ENCODE measurements at places on chromosomes 3 and 15.

DNA sequence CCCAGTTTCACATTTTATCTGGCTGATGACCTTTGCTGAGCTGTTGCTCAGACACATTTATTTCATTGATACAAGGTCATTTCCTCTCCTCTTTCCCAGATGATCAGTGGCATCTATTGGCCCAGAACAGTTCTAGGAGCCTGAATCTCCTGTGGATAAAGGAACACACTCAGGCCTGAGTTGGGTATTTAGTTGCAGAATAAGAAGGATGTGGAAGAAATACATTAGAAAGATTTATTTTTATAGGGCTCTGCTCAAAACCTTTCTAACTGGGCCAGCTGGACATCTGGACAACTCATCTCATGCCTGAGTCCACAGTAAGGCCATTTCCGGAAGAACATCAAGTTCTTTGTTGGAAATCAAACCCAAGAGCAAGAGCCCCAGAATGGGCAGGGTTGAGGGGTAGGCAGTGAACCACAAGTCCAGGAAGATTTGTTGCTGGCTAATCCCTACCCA, 19.7 kb upstream of the MFGE8 start:
- no peak for DNase-seq

DNA sequence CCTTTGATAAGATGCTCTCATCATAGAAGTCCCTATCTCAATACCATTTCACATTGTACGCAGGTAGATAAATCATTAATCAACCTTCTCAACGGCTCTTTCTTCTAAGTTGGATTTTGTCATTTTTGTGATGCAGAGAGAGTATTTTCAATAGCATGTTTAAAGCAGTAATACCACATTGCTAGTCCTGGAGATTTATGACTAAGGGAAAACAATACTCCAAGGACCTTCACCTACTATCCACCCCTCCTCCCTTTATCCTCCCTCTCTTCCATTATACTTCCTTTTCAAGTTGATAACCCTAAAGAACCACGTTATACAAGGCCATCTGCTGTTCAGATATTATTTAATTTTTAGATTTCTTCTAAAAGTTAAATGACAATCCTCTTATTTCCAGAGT, 65.3 kb upstream of the CHMP2B start:
- no peak for DNase-seq

GRCh38 chr15:50224606-50225005, 40.9 kb downstream of the HDC start:
- no peak for DNase-seq

DNA sequence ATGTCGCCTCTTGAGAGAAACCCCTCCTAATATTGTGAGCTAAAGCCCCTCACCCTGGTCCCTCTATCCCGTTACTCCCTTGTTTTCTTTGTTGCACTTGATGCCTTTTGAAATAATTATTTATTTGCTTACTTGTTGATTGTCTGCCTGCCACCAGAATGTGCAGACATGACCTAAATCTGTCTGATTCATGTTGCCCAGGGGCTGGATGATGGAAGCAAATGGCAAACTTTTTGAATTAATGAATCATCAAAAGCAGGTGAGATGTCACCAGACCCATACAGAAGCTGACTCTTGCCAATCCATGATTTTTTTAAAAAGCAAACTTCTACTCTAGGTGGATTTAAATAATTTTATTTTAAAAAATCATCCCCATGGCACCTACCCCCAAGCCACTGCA, 49.3 kb downstream of the GRIP2 start:
- no peak for DNase-seq

- no peak for DNase-seq
Observed at GRCh38 chr3:44011680-44012079, 230.0 kb upstream of the TOPAZ1 start.

DNA sequence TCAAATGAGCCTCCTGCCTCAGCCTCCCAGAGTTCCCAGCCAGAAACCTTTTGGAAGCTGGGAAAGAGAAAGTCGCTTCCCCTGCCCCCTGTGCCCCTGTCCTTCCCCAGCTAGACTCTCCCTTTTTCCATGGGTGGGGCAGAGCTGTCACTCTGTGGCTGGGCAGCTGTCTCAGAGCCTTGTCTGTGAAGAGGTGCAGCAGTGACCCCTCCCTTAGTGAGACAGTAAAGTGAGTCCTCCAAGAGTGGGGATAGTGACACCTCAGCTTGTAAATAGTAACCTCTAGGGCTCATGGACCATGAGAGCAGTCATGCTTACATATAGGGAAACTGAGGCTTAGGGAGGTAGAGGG, 76.3 kb downstream of the SMAD6 start:
- no peak for DNase-seq

DNA sequence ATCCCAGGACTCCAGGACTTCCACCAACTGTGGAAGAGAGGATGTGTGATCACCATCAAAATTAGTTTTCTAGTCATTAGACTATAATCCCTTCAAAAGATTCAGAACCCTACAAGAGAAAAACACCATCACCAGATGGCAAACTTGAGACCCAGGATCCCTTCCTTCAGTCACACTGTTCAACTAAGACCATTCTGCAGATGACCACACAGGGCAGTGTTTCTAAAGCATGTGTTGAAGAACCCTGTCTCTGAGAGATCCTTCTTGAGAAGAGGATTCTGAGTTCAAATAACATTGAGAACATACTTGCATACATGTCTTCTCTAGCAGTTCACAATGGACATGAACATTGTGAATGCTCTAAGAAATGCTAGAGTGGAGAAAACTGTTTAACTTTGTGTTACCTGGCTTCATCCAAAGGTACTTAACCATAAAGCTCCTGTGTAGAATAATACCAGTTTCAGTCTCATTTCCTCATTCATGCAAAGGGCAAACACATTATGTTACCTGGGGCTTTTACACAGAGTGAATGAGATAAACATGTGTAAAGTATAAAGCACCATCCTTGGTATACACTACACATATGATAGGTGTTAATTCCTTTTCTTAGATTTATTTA, 2.4 kb upstream of the ADGRG7 start:
- DNase-seq, result no peak

- DNase-seq, result no peak
Observed at GRCh38 chr3:83662381-83662960, 1296.3 kb upstream of the CADM2 start.

DNA sequence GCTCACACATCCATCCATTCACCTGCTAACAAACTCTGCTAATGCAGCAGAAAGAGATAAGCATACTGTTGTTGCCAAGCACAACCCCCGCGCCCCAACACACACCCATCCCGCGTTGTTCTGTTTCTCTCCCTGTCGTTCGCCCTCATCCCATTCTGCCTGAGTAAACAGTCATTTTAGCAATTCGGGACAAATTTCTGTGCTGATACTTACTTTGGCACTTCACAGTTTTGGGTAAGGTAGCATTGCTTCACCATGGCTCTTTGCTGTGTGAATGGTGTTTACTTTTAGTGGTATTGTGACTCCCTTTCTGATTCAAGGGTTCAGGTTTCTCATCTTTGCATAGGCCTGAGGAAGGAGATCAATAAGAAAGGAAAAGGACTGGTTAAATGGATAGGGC, 149.7 kb downstream of the AKAP13 start:
- DNase-seq, result no peak

GRCh38 chr3:39065197-39065596, 13.4 kb downstream of the WDR48 start:
- no peak for DNase-seq

DNA sequence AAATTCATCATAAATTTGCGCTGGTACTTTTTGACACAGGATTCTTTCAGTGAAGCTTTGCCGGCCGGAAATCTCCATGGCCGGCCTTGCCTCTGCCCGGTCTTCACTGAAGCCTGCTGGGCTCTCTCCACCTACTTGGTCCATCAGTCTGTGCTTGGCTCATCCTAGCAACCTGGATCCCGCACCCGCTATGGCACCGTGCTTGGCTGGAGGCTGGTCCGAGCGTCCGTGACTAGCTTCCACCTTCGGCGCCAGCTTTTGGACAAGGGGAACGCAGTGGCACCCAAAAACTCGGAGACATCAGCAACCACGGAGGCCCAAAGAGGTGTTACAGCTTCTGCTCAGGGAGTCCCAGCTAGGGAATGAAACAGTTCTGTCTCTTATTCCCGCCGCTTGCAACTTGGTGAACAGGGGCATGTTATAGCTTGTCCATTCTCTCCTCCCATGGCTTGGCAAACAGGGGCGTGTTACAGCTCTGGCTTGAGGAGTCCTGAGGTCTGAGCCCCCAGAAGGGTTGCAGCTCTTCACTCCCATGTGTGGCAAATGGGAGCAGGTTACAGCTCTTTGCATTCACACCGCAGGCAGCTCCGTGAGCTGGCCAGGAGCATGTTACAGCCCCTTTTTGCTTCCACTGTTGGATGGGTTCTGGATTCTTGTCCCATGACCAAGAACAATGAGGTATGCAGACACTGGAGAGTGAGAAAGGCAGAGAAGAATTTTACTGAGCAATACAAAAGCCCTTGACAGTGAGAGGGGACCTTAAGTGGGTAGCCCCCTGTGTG, 204.2 kb downstream of the DIPK2A start:
- DNase-seq, result no peak

GRCh38 chr3:156291272-156292123, 171.1 kb downstream of the KCNAB1 start:
- DNase-seq, result no peak

DNA sequence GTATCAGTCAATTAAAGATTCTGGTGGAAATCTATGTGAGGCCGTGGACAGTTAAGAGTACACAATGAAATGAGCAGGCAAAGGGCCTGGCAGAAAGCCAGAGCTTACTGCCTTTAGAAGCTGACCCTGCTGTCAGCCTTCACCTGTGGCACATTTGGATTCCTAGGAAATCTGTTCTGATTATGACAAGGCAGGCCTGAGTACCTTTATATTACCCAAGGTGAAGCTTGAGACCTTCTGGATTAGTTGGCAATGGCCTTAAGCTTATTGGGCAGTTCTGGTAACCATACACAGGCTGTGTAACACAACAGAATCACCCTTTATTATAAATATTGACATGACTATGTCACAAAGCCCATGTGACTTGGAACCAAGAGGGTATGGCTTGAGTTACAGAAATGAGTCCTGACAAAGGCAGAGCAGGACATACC, 43.2 kb downstream of the NBEAL2 start:
- peak; percentile 64 for DNase-seq

DNA sequence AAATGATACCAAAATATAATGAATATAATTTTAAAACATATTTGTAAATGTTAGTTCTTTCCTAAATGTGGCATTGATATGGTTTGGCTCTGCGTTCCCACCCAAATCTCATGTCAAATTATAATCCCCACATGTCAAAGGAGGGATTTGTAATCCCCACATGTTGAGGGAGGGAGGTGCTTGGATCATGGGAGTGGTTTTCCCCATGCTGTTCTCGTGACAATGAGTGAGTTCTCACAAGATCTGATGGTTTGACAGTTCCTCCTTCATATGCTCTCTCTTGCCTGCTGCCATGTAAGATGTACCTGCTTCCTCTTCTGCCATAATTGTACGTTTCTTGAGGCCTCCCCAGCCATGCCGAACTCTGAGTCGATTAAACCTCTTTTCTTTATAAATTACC, 12.0 kb downstream of the CGGBP1 start:
- DNase-seq, result no peak

GRCh38 chr15:41897363-41897799, 3.5 kb upstream of the SPTBN5 start:
- no peak for DNase-seq

Data from LNCaP clone FGC (cell line).